ENCODE measurements at places on chromosomes 12 and 14.

- no peak for DNase-seq
Observed at GRCh38 chr14:52266782-52267181, 716 bp upstream of the PTGDR start.

GRCh38 chr14:104317492-104317805 is 179.1 kb downstream of the KIF26A start:
- DNase-seq = no peak

- DNase-seq = no peak
Observed at GRCh38 chr14:99819514-99819913, 26.3 kb downstream of the EML1 start.

- DNase-seq = no peak
Observed at GRCh38 chr14:31819281-31819680, 257.8 kb upstream of the ARHGAP5 start.

DNA sequence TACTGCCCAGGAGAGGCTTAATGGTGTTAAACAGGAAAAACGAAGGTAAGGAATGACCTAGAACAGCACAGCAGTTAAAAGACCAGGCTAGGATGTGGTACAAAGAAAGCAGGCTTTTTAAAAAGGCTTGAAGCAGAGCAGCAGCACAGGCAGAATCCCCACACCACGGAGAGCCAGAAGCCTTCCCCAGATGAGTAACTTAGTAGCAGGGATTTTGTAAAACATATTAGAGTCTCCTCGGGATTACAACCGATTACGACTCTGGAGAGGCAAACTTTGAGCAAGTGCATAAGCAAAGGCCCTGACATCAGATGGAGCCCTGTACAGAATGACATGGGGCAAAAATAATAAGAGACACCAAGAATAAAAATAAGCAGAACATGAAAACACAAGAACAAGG is 37.1 kb upstream of the DHRS4 start:
- DNase-seq = no peak

- no peak for DNase-seq
Observed at GRCh38 chr12:25123126-25123525, 71.8 kb downstream of the DNAI7 start.

DNA sequence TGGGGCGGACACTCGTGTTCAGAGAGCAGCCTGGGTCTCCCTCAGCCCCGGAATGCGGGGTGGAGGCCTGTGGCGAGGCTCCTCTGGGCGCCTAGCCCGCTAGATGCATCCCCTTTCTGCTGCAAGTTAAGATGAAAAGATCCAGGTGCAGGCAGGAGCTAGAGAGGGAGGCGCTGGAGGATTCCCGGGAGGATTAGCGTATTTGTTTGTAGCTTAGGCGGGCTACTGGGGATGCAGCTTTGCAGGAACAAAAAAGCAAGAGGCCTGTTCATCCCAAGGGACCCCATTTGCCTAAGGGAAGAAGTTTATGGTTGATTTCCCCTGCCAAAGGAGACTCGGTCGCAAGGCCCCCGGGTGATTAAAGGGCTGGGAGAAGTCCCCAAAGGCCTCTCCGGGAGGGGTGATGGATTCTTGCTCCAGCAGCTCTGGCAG is 824 bp downstream of the CCDC177 start:
- DNase-seq = no peak

DNA sequence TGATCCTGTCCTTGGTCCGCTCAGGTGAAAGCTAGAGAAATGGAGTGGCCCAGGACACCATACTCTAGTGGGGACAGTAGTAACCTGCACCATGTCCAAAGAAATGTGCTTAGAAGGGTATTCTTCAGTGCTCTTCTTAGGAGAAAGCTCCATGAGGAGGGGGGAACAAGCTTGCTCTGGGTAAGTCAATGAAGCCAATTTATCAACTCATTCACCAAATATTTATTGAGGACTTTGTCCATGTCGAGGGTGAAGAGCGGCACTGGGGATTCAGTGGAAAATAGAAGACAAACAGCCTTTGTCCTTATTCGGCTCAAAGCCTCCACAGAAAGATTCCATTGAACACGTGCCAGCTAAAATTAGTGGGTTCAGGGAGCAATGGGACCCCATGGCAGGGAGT is 677.8 kb downstream of the BCL11B start:
- DNase-seq = no peak

- no peak for DNase-seq
Observed at GRCh38 chr12:124511259-124511985, 56.0 kb downstream of the NCOR2 start.

GRCh38 chr14:74299061-74299545 is 3.6 kb downstream of the ABCD4 start:
- DNase-seq = peak; percentile 13

DNA sequence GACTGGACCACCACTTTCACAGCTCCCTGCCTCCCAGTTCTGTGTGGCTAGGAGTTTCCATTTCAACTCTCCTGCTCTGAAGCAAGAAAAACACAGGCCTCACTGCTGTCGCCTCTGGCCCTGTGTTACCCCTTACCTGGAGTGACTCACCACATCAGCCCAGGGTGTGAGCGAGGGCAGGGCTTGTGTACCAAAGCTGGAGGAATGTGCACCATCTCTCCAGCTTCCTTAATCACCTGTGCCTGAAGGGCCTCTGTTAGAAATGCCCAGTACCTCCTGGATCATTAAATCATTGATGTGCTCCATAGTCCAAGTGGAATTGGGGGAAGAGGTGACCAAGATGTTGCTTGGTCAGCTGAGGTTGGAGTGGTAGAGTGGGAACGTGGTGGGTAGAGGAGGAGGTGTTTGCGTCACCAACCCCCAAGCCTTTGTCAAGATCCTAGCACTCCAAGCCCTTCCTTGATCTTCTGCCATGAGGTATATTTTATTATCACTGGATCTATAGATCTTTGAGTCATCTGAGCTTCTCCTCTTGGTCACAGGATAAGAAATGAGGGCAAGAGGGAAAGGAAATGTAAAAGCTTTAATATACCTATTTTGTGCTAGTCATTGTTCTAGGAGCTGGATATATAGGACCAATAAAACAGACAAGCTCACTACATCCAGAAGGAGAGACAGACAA is 51.3 kb downstream of the SSPN start:
- DNase-seq = no peak

DNA sequence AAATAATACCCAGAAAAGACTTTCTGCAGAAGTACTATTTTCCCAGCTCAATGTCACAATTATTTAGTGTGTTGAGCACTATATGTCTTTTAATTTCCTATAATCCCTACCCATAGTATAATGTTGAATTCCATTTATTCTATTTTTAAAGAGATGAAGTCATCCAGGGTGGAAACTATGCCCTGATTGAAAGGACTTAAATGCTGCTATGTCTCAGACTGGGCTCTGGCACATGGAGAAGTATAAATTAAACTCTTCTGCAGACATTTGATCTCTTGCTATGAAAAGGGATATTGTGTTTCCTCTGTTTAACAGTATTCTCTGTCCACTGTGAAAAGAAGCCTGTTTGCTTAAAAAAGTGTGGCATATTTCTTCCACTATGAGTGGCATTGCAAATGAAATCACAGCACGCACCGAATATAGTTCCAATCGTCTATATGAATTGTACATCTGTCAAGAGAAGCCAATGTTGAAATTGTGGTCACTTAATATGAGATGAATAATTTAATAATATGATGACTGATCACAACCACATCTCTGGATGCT is 192.3 kb downstream of the BCAT1 start:
- DNase-seq = no peak

DNA sequence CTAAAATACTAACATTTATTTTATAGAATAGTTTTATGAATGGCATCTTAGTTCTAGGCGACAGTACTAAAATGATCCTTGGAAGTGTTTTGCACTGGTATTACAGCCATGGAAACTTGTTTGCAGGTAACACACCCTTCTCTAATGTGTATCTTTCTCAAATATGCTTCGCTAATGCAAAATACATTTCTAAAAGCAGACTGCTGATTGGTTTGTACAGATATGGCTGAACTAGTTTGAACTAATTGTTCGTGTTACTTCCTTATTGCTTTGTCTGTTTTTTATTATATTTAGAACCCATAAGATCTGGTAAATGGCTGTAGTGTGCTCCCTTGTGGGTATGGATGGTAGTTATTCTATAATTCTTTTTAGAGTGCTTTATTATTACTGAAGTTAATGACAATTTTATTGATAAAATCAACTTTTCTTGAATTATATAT is 53.0 kb downstream of the ATF7IP start:
- DNase-seq = no peak

- DNase-seq = no peak
Observed at GRCh38 chr12:45907955-45908354, 82.4 kb downstream of the SCAF11 start.

- DNase-seq = no peak
Observed at GRCh38 chr14:97298331-97298730, 501.1 kb downstream of the VRK1 start.

GRCh38 chr14:76531821-76532318 is 155.9 kb downstream of the ESRRB start:
- no peak for DNase-seq

DNA sequence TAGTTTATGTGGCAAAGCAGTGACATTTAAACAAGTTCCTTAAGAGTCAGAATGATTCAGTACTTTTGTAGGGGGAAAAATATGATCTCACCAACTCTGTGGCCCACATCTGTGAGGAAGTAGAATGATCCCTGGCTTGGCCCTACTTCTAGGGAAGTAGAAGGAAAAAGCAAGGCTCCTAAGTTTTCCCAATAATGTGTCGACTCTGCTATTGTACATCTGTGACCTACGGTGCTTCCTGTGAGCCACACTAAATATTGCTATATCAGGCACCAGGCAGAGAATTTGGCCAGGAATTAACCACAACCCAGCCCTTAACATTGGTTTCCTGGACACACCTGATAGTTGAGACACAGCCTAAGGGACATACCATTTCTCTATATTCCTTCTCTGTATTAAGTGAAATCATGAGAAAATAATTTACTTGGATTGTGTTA is 9.3 kb upstream of the NID2 start:
- no peak for DNase-seq

DNA sequence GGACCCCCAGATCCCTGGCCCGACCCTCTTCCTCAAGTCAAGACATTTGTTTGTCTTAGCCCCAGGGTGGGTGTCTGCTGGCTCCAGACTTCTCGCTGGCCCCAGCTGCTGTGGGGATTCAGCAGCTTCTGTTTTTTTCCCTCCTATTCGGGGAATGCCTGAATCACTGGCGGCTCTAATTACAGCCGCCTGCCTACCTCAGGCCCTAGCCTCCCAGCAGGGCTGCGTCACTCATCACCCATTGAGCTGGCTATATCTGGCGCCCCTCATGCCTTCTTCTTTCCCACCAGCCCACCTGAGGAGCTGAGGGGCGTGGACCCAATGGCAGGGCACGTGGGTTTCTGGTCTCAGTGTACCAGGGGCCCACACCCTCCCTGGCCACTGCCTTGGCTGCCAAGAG is 10.1 kb downstream of the KRT80 start:
- no peak for DNase-seq

DNA sequence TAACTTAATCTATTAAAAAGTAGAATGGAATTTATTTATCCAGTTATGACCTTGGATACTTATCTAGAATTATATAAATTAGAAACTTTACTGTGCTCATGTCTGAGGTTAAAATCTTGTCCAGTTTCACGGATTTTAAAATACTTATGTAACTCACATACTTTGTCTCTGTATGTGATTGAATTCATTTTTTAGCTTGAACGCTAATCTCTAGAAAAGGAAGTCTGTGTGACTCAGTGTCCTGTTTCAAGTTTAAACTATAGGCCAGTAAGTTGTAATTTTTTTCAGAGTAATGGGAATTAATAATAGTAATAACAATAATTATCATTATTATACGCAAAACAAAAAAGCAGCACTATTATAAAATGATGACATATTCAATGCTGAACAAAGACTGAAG is 168.6 kb downstream of the CPNE8 start:
- DNase-seq = no peak

- no peak for DNase-seq
Observed at GRCh38 chr14:96053600-96054381, 14.6 kb downstream of the C14orf132 start.

GRCh38 chr14:85250414-85251189 is 279.3 kb upstream of the FLRT2 start:
- no peak for DNase-seq

DNA sequence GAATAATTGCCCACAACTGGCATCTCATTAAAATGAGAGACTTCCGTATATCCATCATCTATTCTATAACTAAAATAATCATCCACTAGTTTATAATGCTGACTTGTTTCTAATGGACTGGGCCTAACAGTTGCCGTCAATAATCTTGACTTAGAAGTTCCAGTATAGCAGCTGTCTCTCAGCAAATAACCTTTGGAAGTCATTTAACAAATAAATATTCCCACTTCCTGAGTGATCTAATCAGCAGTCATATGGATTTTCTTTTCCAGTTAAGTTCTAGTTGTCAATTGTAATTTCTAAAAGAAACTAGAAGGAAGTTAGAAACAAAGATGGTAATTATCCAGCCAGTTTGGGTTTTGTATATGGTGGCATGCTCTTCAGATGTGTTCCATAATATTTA is 177.8 kb downstream of the GXYLT1 start:
- DNase-seq = no peak

- DNase-seq = no peak
Observed at GRCh38 chr12:121806009-121806545, 2.3 kb downstream of the SETD1B start.

DNA sequence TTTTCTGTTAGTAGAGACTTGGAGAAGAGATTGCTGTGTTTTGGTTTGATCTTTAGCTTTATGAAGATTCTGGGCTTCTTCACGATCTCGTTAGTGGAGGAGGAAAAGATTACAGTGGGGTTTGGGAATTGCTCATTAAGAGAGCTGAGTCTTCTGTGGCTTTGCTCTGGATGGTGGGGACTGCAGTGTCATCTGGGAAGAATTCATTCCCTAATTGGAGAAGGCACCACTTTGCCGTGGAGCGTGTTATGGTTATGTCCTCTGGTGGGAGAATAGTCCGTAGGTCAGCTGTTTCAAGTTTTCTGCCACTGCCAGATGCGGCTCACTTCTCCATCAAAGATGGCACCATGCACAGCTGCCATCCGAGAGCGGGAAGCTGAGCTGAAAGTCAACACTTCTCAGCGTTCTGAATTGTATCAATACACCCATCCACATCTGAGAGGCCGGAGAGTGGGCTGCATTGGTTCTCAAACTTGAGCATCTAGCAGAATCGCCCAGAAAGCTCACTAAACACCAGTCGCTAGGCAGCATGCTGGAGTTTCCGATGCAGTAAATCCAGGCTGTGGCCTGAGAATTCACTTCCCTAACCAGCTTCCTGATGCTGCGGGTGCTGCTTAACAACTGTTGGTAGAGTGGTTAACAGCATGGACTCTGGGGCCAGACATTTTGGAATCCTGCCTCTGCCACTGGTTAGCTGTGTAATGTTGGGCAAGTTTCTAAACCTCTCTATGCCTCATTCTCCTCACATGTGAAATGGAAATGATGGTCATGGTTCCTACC is 117.8 kb downstream of the PLXNC1 start:
- no peak for DNase-seq

Measured in T-helper 22 cell (primary cell).